ENCODE measurements at places on chromosomes 16 and 17. TPM values are rescaled to one million over a fixed set of nuclear protein-coding genes. Genes with fewer than 3 reads are reported as not detected.
A peak's percentile ranks its signal among the peaks of the same experiment; 100 is the strongest.

The CCL7 gene
- total RNA-seq = 0.33 TPM

The MYH1 gene
- not detected for total RNA-seq

The KRTAP4-4 gene
- total RNA-seq = not detected

The PTX4 gene
- not detected for total RNA-seq

The ACSM2A gene
- total RNA-seq = not detected

The CSH1 gene
- total RNA-seq = not detected

The XAF1 gene
- total RNA-seq = 57.5 TPM

- peaks cover 15% of the 10 kb centered on the region for H3K4me1 ChIP-seq
- H3K36me3 ChIP-seq = no peaks in the 10 kb centered on the region
- H3K4me3 ChIP-seq = no peak overlapping the region
- no peak overlapping the region for H3K27ac ChIP-seq
- peak; percentile 46 for DNase-seq
- no peaks in the 10 kb centered on the region for H3K27me3 ChIP-seq
These were observed 36.6 kb upstream of the MED9 start for GRCh38 chr17:17440010-17440843.

DNA sequence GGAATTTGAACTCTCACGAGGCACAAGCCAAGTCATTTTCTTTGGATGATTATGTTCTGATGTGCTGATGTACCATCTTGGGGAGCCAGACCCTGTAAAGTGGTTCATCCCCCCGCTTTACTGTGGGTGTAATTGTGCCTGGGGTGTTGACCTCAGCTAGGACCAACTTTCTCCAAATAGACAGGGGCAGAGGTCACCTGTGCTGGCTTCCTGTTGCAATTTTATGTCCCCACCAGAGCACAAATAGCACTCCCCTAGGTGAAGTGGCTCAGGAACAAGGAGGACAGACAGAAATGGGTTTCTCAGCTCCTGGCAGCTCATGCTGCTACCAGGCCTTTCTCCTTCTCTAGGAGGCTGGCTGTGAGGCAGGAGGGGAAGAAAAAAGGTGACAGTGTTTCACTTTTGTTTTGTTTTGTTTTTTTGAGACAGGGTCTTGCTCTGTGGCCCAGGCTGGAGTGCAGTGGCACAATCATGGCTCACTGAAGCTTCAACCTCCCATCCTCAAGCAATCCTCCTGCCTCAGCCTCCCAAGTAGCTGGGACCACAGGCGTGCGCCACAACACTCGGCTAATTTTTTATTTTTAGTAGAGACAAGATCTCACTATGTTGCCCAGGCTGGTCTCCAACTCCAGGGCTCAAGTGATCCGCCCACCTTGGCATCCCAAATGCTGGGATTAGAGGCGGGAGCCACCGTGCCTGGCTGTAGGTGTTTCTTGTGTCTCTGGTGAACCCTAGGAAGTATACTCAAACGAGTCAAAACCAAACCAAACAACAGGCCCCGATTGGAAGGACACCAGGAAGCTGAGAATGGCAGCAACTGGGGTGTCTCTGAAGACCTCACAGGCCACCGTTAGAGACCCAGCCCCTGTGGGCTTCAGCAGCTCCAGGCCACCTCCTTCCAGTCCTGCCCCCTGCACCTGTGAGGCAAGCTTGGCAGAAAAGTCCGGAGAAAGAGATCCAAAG lies 32.5 kb upstream of the WFIKKN2 start:
- no peaks in the 10 kb centered on the region for H3K4me1 ChIP-seq
- no peaks in the 10 kb centered on the region for H3K36me3 ChIP-seq
- no peak overlapping the region for H3K27ac ChIP-seq
- no peak overlapping the region for H3K4me3 ChIP-seq
- H3K27me3 ChIP-seq = no peaks in the 10 kb centered on the region

GRCh38 chr16:28900601-28901000 lies 22.3 kb downstream of the ATP2A1 start:
- no peak overlapping the region for H3K4me3 ChIP-seq
- H3K27ac ChIP-seq = no peak overlapping the region
- peaks cover 2% of the 10 kb centered on the region for H3K36me3 ChIP-seq
- DNase-seq = no peak
- no peaks in the 10 kb centered on the region for H3K27me3 ChIP-seq
- H3K4me1 ChIP-seq = no peaks in the 10 kb centered on the region

GRCh38 chr17:82876602-82877379 lies 37.0 kb upstream of the ZNF750 start:
- DNase-seq = peak; percentile 70
- no peaks in the 10 kb centered on the region for H3K27me3 ChIP-seq
- peak overlapping the region; percentile 5 for H3K27ac ChIP-seq
- no peaks in the 10 kb centered on the region for H3K36me3 ChIP-seq
- no peak overlapping the region for H3K4me3 ChIP-seq
- peaks cover 3% of the 10 kb centered on the region for H3K4me1 ChIP-seq

DNA sequence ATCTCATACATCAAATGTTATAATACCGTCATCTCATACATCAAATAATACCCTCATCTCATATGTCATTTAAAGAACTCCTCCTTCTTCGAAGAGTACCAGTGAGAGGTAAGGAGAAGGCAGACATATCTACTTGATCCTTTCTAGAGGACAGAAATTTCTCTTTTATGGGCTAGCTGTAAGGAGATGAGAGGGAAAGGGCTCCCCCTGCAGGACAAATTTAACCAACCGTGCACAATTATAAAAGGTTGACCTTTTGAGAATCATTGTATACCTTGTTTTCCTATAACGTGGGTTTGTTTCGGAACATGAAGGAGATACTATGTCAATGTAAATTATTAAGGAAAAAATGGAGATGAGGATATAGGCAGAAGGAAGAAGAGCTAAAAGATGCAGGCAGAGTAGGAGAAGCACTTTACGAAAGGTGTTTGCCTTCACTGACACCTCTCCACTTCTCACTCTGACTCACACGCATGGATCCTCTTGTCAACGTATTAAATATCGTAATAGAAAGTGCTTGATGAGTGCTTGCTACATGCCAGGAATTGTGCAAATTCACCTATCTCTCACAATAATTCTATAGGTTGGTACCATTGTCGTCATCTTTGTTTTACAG lies 465.9 kb upstream of the ERCC4 start:
- no peak overlapping the region for H3K4me3 ChIP-seq
- no peak for DNase-seq
- no peaks in the 10 kb centered on the region for H3K36me3 ChIP-seq

DNA sequence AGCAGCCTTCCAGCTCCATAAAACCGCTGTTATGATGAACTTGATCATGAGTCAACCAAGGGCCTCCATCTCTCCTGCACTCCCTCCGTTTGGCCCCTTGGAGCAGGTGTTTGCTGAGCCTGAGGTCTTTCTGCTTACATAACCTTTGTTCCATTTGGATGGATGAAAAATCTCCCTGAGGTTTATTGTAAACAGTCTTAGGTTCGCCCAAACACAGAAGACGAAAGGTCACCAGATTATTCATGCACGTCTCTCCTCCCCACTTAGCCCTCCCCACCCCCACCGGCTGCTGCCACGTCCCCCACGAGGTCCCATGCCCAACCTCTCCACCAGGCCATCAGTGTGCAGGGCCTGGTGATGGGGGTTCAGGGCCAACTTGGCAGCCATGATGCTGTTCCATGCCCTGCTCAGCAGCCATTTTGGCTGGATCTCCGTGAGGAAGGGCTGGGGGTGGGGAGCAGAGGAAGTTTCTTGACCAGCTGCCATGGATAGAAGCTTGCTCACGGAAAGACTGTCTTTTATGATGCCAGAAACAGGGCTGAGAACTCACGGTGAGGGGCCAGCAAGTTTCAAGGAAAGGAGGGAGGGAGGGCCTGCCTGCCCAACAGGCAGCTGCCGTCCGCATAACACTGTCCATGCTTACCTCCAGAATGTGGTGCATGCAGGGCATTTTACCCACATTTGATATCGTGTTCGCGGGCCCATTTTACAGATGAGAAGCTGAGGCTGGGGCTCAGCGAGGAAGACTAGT lies 47.8 kb upstream of the FOXF1 start:
- H3K27ac ChIP-seq = peak overlapping the region; percentile 64
- H3K4me3 ChIP-seq = no peak overlapping the region
- H3K4me1 ChIP-seq = peaks cover 11% of the 10 kb centered on the region
- peak; percentile 79 for DNase-seq

DNA sequence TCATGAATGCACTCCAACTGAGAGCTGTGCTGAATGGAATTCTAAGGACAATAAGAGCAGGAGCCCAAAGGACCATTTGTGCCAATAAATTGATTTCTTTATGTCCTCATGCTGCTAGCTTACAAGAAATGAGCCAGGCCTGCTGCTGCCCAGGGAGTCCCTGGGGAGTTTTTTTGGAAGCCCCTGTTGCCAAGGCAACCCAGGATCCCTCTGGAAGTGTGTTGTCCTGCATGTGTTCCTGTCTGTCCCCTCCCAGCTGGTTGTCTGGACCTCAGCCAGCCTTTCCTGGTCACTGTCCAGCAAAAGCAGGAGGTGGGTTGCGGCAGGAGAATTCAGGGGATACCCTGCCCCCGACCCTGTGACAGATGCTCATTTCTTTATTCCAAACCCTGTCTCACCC lies 51.0 kb upstream of the GPRC5B start:
- no peaks in the 10 kb centered on the region for H3K4me1 ChIP-seq
- H3K27ac ChIP-seq = no peak overlapping the region
- no peaks in the 10 kb centered on the region for H3K27me3 ChIP-seq
- no peak for DNase-seq

GRCh38 chr16:59697761-59698160 lies 963.6 kb upstream of the GOT2 start:
- no peaks in the 10 kb centered on the region for H3K36me3 ChIP-seq
- no peaks in the 10 kb centered on the region for H3K27me3 ChIP-seq
- peaks cover 2% of the 10 kb centered on the region for H3K4me1 ChIP-seq
- DNase-seq = peak; percentile 15
- H3K4me3 ChIP-seq = no peak overlapping the region

- no peak overlapping the region for H3K4me3 ChIP-seq
- H3K27ac ChIP-seq = no peak overlapping the region
- no peaks in the 10 kb centered on the region for H3K4me1 ChIP-seq
These were observed 12.9 kb upstream of the SLC39A11 start for GRCh38 chr17:73105431-73105830.

GRCh38 chr16:522320-523096 lies 5.0 kb upstream of the CAPN15 start:
- no peak overlapping the region for H3K27ac ChIP-seq
- no peak for DNase-seq
- H3K4me3 ChIP-seq = no peak overlapping the region

- no peak for DNase-seq
- H3K4me1 ChIP-seq = no peaks in the 10 kb centered on the region
- H3K36me3 ChIP-seq = no peaks in the 10 kb centered on the region
- peaks cover 3% of the 10 kb centered on the region for H3K27me3 ChIP-seq
- H3K27ac ChIP-seq = no peak overlapping the region
- no peak overlapping the region for H3K4me3 ChIP-seq
These were observed 33.6 kb upstream of the CCR7 start for GRCh38 chr17:40598619-40599467.

GRCh38 chr17:10600571-10600970 lies 51.1 kb upstream of the MYH2 start:
- DNase-seq = no peak
- H3K36me3 ChIP-seq = no peaks in the 10 kb centered on the region
- no peaks in the 10 kb centered on the region for H3K4me1 ChIP-seq
- H3K27ac ChIP-seq = no peak overlapping the region
- no peaks in the 10 kb centered on the region for H3K27me3 ChIP-seq

- H3K27ac ChIP-seq = peak overlapping the region; percentile 44
- peak; percentile 91 for DNase-seq
- H3K4me3 ChIP-seq = no peak overlapping the region
- no peaks in the 10 kb centered on the region for H3K27me3 ChIP-seq
- H3K36me3 ChIP-seq = no peaks in the 10 kb centered on the region
- peaks cover 15% of the 10 kb centered on the region for H3K4me1 ChIP-seq
These were observed 35.5 kb downstream of the ADCY7 start for GRCh38 chr16:50301626-50302471.

GRCh38 chr16:46790599-46791270 lies 40.2 kb downstream of the C16orf87 start:
- no peak for DNase-seq
- no peak overlapping the region for H3K27ac ChIP-seq
- H3K4me3 ChIP-seq = peak overlapping the region; percentile 51
- no peaks in the 10 kb centered on the region for H3K36me3 ChIP-seq
- H3K4me1 ChIP-seq = no peaks in the 10 kb centered on the region

DNA sequence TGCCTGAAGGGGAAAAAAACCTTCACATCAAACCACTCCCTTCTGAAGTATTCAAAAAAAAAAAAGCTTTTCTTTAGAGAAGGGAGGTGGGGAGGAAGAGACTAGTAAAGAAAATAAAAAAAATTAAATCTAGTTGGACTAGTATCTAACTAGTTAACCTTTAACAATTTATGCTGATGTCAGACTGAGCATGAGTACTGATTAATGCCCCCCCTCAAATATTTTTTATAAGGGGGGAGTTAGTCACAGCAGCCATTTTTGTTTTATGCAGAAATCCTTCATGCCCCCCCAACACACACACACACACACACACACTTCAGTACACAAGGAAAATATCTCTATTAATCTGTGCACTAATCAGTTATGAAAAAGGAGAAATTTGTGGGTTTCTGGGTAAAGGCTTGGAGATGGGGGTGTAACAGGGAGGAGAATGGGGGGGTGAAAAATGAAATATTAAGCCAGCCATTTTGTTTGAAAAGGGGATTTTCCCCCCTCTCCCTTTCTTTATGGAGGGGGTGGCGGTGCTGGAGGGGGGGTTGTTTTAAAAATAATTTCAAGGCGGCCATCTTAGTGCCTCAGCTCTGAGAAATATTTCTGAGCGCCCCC lies 4.7 kb upstream of the CHD3 start:
- no peak overlapping the region for H3K4me3 ChIP-seq
- H3K27me3 ChIP-seq = no peaks in the 10 kb centered on the region
- H3K4me1 ChIP-seq = peaks cover 7% of the 10 kb centered on the region
- peaks cover 2% of the 10 kb centered on the region for H3K36me3 ChIP-seq
- peak overlapping the region; percentile 28 for H3K27ac ChIP-seq

- H3K36me3 ChIP-seq = no peaks in the 10 kb centered on the region
- H3K4me1 ChIP-seq = no peaks in the 10 kb centered on the region
- no peak overlapping the region for H3K27ac ChIP-seq
- no peak overlapping the region for H3K4me3 ChIP-seq
- H3K27me3 ChIP-seq = no peaks in the 10 kb centered on the region
These were observed 28.2 kb downstream of the LAT start for GRCh38 chr16:29012913-29013553.

- peak; percentile 14 for DNase-seq
- H3K27ac ChIP-seq = no peak overlapping the region
These were observed 140.7 kb downstream of the KATNIP start for GRCh38 chr16:27690608-27691007.

- peak; percentile 21 for DNase-seq
- peaks cover 3% of the 10 kb centered on the region for H3K4me1 ChIP-seq
- H3K4me3 ChIP-seq = no peak overlapping the region
- H3K27ac ChIP-seq = no peak overlapping the region
These were observed 11.8 kb downstream of the PDZD9 start for GRCh38 chr16:21989133-21989532.

- no peak overlapping the region for H3K4me3 ChIP-seq
- no peak overlapping the region for H3K27ac ChIP-seq
- DNase-seq = no peak
- H3K4me1 ChIP-seq = peaks cover 7% of the 10 kb centered on the region
- no peaks in the 10 kb centered on the region for H3K36me3 ChIP-seq
These were observed 44.1 kb downstream of the SRCIN1 start for GRCh38 chr17:38561416-38562214.

GRCh38 chr17:81044764-81045589 lies 10.0 kb downstream of the BAIAP2 start:
- H3K27ac ChIP-seq = peak overlapping the region; percentile 68
- no peak overlapping the region for H3K4me3 ChIP-seq
- DNase-seq = peak; percentile 75
- H3K4me1 ChIP-seq = peaks cover 18% of the 10 kb centered on the region
- H3K36me3 ChIP-seq = no peaks in the 10 kb centered on the region

Data from fibroblast of lung (primary cell).